ENCODE measurements at places on chromosomes 16 and 17.

DNA sequence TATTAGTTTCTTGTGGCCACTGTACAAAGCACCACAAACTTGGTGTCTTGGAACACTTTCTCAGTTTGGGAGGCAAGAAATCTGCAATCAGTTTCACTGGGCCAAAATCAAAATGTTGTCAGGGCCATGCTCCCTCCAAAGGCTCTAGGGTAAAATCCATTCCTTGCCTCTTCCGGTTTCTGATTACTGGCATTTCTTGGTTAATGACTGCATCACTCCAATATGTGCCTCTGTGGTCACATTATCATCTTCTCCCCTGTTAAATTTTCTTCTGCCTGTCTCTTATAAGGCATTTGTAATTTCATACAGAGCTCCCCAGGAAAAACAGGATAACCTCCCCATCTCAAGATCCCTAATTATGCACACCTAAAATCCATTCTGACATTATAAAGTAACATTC, 34.8 kb downstream of the ZNF287 start:
- ATAC-seq = no peak

DNA sequence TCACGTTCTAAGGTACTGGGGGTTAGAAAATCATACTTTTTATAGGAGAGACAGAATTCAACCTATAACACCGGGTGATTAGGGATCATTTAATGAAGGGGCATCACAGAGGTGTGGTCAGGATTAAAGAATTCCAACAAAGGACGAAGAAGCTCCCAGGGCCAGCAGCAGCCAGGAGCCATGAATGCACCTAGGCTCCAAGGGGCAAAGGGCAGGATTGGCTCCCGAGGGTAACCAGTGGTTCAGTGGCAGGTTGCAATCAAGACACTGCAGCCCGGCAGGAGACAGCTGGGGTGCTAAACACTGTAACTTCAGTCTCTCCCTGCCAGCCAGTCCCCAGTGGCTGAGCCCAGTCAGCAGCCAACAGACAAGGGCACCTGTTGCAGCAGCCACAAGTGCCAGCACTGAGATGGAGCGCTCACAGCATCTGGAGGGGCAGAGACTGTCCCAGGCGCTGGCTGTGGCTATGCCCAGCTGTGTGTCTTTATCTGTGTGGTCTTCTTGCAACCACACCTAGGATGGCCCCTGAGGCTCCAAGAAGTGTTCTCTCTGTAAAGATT, 23.9 kb downstream of the DHRS7C start:
- no peak for ATAC-seq

DNA sequence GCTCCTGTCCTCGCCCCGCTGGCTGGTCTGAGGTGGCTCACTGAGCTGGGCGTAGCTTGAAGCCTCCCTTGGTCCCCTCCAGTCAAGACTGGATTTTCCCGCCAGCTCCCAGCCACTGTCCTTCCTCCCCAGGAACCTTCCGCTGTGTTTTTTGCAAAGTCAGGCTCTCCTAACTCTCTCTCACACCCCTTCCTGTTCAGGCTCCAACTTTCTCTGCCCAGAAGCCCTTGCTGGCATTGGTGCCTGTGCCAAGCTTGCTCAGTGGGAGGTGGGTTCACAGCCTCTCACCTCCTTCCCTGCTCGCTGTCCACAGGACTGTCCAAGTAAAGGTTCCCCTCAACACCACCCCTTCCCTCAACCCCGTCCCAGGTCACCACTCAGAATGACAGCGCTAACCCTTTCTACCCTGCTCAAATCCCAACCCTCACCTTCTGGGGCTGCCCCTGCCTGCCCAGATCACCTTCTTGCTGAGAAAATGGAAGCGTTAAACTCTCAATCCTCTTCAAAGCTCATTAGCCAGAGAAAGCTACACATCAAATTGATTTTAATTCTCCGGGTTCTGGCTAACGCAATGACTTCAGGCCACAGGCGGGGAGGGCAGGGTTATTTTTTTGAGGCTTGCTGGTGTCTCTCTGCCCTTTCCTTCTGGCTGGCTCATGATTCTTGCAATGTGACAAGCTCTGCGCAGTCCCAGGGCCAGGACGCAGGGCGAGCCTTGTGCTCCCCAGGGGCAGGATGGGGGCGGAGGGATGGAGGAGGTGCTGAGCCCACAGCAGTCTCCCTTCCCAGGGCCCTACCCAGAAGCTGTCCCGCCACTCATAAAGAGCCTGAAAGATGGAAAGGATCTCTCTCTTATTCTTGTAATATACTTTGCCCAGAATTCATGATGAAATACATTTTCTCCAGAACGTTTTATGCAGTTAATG, 357.2 kb upstream of the TNRC6C start:
- no peak for ATAC-seq

- ATAC-seq = no peak
Measured at GRCh38 chr17:74928786-74929185, 4.7 kb downstream of the OTOP2 start.

GRCh38 chr17:5628262-5628661, 44.0 kb upstream of the NLRP1 start:
- ATAC-seq = no peak

- ATAC-seq = no peak
Measured at GRCh38 chr17:40694584-40694983, 9.0 kb downstream of the KRT24 start.

DNA sequence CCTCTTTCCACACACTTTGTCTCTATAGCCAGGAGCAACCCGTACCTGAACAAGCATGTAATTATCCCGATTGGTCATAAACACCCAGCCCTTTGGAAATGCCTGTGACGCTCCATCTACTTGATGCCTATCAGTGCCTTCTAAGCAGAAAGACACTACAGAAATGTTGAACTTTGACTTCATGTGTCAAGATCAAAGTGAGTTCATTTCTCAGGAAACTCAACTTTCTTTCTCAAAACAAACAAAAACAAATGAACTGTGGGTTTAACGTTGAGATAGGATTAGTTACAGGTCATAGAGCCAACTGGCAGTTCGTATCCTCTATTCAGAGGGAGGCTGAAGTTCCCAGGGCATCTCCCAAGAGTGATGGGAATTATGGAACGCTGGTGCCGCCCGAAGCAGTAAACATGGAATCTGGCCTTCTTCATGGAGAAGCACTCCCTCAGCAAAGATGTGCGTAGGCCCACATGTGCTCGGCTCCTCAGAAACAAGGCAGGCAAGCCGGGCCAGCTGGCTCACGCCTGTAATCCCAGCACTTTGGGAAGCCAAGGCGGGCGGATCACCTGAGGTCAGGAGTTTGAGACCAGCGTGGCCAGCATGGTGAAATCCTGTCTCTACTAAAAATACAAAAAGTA, 9.5 kb downstream of the SLC6A4 start:
- no peak for ATAC-seq

- ATAC-seq = no peak
Measured at GRCh38 chr16:88974080-88974915, 2.7 kb downstream of the CBFA2T3 start.

GRCh38 chr16:66028510-66029216, 337.8 kb upstream of the CDH5 start:
- ATAC-seq = no peak

- ATAC-seq = no peak
Measured at GRCh38 chr17:273981-274832, 78.4 kb downstream of the RPH3AL start.

GRCh38 chr16:80019395-80019794, 418.9 kb upstream of the MAF start:
- ATAC-seq = no peak

- no peak for ATAC-seq
Measured at GRCh38 chr16:72857834-72858664, 189.9 kb downstream of the ZFHX3 start.

DNA sequence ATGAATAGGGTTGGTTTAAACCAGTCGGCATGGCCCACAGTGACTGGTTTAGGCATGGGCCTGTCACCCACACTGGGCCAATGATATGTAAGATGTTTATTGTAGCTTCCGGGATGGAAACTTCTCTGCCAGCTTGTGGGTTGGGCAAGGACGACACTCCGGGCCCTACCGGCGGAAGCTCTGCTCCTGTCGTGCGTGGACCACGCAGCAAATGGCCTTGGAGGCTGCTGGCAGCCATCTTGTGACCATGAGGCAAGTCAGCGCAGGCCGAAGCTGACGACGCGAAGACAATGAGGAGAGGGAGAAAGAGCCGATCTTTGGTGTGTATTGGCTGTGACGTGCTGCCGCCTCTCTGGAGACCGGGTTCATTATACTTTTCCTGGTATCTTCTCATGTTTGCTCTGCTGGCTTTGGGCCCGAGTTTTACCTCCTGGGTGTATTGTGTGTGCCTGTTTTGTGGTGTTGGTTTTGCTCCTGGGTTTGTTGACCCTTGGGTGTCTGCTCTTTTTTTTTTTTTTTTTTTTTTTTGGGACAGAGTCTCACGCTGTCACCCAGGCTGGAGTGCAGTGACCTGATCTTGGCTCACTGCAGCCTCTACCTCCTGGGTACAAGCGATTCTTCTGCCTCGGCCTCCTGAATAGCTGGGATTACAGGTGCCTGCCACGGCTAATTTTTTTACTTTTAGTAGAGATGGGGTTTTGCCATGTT, 15.4 kb downstream of the SLC25A10 start:
- no peak for ATAC-seq

- ATAC-seq = no peak
Measured at GRCh38 chr16:23134274-23134673, 15.0 kb downstream of the USP31 start.

- ATAC-seq = no peak
Measured at GRCh38 chr17:76582660-76583059, 3.0 kb downstream of the ST6GALNAC2 start.

DNA sequence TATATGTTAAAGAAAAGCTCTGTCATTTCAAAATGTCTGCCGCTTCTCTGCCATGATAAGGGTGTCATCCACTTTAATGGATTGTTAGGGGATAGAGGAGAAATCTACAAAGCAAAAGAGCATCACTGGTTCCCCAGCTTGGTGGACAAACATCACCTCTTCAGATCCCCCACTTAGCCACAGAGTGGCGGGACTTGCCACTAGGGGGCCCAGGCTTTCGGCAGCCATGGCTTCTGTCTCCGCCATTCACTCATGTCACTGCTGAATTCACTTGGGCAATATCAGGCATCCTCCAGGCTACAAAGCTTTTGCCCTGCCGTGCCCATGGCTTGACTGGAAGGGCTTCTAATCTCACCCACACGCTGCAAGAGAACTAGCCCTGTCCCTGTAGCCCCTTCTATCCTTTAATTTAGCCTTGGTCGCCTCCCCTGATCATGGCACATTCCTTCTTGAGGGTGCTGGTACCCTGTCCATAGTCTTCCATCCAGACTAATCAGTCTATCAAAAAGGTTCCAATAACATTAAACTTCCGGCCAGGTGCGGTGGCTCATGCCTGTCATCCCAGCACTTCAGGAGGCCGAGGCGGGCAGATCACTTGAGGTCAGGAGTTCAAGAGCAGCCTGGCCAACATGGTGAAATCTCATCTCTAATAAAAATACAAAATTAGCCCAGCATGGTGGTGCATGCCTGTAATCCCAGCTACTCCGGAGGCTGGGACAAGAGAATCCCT, 34.7 kb downstream of the SBK1 start:
- ATAC-seq = peak; percentile 63

GRCh38 chr17:32995416-32996045, 3.9 kb downstream of the SPACA3 start:
- peak; percentile 25 for ATAC-seq

GRCh38 chr17:77602883-77603640, 355.4 kb upstream of the TNRC6C start:
- ATAC-seq = no peak

- ATAC-seq = no peak
Measured at GRCh38 chr17:73710095-73710592, 65.9 kb upstream of the SDK2 start.

DNA sequence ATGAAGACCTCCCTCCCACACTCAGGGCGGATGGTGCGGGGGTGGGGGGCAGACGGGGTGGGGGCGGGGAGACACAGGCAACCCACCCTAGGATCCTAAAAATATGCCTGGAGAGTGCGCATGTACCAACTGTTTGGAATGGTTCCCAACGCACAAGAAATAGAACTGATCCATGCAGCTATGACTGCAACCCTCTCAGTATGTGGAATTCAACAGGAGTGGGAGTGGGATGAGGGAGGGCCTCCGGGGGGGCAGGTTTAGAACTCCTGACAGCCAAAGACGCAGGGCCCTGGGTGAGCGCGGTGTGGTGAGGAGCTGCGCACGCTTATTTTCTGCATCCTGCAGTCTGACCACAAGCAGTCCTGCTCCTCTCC, 1.1 kb upstream of the P2RX5 start:
- no peak for ATAC-seq

DNA sequence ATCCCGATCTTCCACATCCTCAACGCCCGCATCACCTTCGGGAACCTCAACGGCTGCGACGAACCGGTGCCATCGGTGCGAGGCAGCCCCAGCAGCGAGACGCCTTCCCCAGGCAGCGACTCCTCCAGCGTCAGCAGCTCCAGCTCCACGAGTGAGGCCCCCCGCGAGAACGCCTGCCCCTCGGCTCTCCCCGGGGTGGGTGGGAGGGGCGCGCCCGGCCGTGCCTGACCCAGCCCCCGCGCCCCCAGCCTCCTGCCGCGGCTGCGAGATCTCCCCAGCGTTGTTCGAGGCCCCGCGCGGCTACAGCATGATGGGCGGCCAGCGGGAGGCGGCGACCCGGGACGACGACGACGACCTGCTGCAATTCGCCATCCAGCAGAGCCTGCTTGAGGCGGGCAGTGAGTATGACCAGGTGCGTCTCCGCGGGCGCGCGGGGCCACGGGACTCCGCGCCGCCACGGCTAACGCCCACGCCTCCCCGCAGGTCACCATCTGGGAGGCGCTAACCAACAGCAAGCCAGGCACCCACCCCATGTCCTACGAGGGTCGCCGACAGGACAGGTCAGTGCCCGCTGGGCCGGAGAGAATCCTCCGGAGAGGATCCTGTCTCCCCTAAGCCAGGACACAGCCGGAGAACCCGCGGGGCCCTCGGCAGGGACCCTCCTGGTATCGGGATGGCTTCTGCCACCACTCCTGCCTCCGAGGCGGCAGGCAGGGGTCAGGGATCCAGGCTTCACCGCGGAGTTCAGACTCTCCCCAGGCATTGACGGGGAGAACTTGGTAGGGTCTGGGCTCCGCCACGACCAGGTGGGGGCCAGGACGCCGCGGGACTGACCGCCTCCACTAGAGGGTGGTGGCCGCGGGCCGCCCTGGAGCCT, 10.1 kb downstream of the CORO6 start:
- no peak for ATAC-seq

GRCh38 chr16:6528217-6528616, 804.4 kb upstream of the RBFOX1 start:
- ATAC-seq = no peak

DNA sequence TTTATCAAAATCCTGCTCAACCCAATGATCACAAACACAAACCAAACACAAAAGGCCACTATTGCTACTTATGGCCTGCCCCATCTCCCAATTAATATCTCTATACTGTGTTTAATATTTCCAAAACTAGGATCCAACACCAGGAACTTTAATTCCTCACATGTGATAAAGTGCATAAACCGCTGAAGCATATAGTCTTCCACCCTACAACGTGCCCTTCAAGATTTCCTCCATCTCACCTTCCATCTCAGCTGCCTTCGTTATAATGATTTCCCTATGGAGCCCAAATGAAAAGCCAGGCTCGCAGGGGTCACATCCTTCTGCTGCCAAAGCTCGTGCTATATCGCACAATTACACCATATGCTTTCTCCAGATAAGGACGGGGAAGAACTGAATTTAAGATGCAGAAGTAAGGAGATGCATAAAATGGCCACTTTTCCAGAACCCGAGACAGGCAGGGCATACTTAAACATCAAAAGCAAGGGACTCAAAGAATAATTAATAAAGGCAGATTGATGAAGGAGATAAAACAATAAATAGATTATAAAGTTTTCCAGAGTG, 1.8 kb downstream of the MYH10 start:
- ATAC-seq = no peak

Measured in activated CD4-positive, CD25-positive, alpha-beta regulatory T cell treated with anti-CD3 and anti-CD28 coated beads, Interleukin-2, amount 50 U/mL, for 24 hours (primary cell).